H7 (cell line): ENCODE measurements at places on chromosomes 7 and 10. TPM values are rescaled to one million over a fixed set of nuclear protein-coding genes. Genes with fewer than 3 reads are reported as not detected.

Gene AEBP1
- 12.9 and 15.8 TPM in 2 replicates for total RNA-seq

GRCh38 chr7:150382123-150382843 lies 3.2 kb downstream of the ZNF775 start:
- peak; percentile 47 for DNase-seq

DNA sequence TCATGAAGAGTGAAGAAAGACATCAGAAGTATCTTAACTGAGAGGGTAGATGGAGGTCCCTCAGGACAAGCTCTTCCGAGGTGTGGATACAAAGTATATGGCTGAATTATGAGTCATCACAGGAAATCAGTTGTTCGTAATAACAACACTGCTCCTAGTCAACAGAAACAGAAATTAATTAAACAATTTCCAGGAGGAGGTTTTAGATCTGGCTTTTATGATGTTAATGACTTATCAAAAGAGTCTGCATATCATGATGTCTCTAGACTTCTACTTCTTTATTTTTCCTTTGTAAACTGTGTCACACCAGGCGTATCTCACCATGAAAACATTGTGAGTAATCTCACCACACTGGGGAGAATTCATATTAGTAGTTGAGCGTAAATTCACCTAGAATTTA lies 31.2 kb downstream of the OSBPL3 start:
- DNase-seq = no peak

GRCh38 chr7:157494506-157495176 lies 157.8 kb downstream of the DNAJB6 start:
- DNase-seq = no peak
